ENCODE measurements at places on chromosomes 6 and 20.

GRCh38 chr20:38809942-38810341, 4.4 kb downstream of the PPP1R16B start:
- DNase-seq: no peak

DNA sequence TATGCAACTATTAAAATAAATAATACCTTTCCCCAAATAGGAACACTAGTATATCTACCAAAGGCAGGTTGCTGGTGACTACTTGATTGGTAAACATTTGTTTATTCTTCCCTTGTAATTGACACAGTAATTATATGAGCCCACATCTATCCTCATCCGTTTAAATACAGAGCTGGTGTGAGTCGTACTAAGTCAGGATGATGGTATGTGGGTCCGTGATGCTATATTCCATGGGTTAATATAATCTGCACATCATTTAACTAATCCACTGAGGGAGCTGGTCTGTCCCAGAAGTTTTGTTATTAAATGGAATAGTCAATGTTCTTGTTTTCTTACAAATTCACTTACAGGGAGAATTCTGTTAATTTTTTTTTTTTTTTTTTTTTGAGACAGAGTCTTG, 164.0 kb upstream of the AGPAT4 start:
- DNase-seq: no peak

DNA sequence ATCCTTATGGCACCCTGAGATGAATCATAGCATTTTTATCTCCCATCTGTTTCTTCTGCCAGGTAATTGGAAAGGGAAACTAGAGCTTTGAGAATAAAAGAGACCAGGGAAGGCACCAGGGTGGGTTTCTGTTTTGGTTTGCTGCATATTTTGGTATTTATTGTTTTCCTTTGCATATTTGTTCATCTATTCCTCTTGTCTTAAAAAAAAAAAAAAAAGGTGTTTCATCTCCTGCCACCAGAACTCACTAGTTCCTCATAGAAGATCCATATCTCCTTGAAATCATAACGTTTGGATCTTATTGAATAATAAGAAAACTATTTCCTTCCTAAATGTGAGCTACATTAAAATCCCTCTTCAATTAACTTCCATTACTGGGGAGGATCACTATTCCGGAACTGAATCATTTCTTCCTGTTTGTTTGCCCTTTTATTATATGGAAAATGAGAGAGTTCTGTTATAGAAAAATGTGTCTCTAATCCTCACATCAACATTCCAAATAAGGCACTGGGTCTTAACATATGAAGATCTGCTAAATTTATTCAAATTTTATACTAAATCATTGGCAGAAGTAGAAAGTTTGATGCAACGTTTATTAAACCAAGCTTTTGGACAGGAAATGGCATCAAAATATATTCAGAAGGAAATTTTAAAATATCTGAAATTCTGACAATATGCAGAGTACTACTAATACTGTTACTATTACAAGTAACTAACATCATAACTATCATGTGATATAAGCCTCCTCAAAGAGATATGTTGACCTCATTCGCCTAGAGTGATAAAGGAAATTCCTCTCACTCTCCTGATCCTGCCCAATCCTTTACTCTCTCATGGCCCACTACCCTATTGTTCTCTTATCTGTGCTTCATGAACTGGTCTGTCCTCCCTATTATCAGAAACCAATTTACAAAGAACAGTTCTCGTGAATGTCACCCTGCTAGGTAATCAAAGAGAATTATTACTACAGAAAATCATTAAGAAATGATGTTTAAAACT, 229.4 kb upstream of the RSPO3 start:
- DNase-seq: no peak

DNA sequence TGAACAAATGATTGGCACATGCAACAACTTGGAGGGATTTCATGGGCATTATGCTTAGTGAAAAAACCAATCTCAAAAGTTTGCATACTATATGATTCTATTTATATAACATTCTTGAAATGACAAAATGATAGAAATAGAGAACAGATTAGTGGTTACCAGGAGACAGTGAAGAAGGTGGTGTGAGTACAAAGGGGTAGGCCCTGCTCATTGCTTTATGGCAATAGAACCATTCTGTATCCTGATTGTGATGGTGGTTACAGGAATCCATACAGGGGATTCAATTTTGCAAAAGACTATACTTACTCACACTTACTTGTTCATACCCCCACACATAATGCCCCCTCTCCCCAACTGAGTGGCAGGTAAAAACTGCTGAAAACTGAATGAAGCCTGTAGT, 30.2 kb upstream of the LAMA4 start:
- no peak for DNase-seq

- DNase-seq: no peak
Observed at GRCh38 chr20:22663528-22664025, 79.2 kb upstream of the FOXA2 start.

- peak; percentile 79 for DNase-seq
Observed at GRCh38 chr6:159134701-159135364, 34.4 kb upstream of the FNDC1 start.

DNA sequence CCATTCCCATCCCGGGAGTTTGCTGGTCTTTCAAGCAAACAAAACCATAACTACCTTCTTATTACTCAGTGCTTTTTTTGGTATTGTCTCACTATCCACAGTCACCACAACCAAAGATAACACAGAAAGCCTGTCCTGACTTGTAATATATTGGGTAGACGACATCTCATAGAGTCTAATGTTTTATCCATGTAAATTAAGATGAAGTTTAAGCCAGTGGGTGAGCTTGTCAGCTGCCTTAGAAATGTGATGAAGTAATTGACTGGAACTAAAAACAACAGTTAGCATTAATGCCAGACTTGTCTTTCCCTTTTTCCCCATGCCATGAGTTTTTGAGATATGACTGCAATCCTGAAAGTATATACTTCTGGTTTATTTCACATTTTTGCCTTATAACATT, 282.7 kb upstream of the PRDM1 start:
- DNase-seq: no peak

DNA sequence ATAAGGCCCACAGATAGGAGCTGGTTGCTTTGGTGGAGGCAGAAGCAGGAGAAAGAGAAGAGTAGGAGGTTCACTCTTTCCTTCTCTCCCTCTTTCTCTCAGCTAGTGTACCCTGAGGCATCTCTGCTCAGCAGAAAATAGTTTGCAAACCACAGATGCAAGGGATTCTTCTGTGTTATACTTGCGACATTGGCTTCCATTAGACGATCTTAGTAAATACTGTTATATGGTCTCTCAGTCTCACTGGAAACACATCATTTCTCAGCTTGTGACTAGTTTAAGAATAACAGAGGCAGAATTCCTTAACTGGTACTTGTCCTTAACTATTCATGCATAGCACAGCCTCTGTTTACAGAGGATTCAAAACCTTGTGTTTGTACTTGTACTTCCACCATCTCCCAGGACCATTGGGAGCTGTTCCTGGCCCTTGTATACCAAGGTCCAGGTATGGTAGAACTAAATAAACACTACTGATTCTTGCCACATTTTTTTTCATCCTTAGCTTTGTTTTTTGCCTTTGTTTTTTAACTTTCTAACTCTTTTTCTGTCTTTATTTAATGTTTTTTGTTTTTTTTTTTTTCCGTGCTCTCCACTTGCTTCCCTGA, 218.2 kb downstream of the OTOR start:
- peak; percentile 67 for DNase-seq

DNA sequence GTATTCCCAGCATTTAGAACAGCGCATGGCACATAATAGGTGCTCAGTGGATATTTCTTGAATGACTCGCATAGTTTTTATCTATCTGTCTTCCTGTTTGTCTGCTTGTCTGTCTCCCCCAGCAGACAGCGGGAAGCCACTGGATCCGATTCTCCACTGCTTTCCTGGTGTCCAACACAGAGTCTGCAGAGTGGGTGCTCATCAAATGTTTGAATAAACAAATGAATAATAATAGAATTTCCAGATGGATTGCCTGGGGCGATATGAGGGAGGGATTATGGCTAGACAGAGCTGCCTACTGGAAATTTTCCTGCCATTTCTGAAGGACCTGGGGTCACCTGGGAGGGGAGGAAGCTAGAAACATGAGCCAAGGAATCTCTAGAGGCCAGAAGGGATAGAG, 18.9 kb downstream of the CDH22 start:
- no peak for DNase-seq

DNA sequence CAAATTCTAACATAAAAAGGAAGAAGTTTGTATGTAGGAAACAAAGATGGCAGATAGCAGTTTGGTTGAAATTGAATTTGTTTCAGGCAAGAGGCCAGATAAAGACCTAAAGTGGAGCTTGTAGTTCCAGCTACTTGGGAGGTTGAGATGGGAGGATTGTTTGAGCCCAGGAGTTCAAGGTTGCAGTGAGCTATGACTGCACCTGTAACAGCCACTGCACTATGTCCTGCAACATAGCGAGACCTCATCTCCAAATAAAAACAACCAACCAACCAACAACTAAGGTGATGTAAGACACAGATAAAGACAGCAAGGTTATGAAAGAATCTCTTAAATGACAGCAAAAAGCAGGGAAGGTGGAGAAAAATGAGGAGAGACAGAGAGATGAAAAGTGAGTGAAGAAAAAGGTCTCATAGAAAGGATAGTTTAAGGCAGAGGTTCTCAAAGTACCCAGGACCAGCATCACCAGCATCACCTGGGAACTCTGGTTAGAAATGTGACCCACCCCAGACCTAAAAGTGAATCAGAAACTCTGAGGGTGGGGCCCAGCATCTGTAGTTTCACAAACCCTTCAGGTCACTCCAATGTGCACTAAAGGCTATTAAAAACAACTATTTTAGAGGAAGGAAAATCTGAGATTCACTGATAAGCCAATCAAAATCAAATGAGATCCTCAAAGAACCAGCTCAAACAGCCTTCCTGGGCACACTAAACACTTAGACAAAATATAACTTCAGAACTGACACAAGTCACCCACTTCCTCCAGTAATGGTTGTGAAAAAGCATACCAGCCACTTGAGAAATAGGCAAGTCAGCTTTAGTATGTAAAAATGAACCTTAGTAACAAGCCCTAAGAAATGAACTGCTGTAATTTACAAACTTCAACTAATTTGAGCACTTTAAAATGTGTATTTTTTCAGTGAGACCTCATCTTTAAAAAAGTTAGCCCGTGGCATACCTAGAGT, 57.6 kb downstream of the FAM184A start:
- no peak for DNase-seq

GRCh38 chr6:41470029-41470330, 76.2 kb upstream of the FOXP4 start:
- peak; percentile 65 for DNase-seq

GRCh38 chr20:1402149-1402548, 9.3 kb upstream of the FKBP1A start:
- no peak for DNase-seq

DNA sequence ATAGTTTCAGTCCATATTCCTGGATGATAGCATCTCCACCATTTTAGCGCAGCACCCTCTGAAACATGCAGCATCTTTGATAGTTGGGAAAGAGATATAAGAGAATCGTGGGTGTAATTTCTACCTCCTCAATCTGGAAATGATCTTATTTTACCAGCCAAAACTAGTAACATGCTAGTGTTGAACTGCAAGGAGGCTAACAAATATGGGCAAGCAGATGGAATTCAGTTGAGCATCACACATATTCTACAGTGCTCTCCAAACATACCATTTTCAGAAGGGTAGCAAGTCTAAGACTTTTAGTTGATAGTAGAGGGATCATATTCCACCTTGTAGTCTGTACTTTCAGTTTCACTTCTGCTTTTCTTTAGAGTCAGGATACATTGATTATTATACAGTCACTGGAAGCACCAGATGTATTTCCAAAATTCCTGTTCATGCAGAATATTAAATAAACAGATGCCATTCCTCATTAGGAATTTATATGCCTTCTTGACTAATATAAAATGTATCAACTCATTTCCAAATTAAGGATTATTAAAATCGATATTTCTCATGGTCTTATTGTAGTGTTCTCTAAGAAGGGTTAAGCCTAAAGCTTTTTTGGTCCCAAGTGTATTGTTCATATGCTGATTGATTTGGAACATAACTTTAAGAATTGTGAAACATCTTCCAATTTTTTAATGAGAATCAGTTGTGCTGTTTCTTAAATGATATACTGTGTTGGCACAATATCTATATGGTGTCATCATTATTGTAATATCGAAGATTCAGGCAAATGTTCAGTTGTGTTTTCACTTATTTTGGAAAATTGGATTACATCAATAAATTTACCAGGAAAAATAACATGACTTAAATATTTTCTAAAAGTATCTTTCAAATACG, 362.0 kb downstream of the CENPW start:
- DNase-seq: no peak

All from thyroid gland (tissue), 4 donors.